ENCODE measurements at places on chromosomes 2 and 18. TPM values are rescaled to one million over a fixed set of nuclear protein-coding genes. Genes with fewer than 3 reads are reported as not detected.

SH3RF3 gene
- total RNA-seq: 37.4 TPM

- H3K36me3 ChIP-seq: no peaks in the 10 kb centered on the region
- peaks cover 68% of the 10 kb centered on the region for H3K4me1 ChIP-seq
- no peak for DNase-seq
- H3K4me3 ChIP-seq: no peak overlapping the region
- H3K27ac ChIP-seq: no peak overlapping the region
- H3K27me3 ChIP-seq: no peaks in the 10 kb centered on the region
These were observed 133.6 kb downstream of the PRPF40A start for GRCh38 chr2:152583512-152584229.

GRCh38 chr2:146209842-146210275 lies 1635.0 kb upstream of the ACVR2A start:
- DNase-seq: no peak
- H3K27ac ChIP-seq: no peak overlapping the region
- H3K4me1 ChIP-seq: no peaks in the 10 kb centered on the region
- H3K27me3 ChIP-seq: no peaks in the 10 kb centered on the region
- H3K36me3 ChIP-seq: no peaks in the 10 kb centered on the region
- no peak overlapping the region for H3K4me3 ChIP-seq

TIMM21 gene
- total RNA-seq: 14.5 TPM

C1QL2 gene
- total RNA-seq: not detected

DNA sequence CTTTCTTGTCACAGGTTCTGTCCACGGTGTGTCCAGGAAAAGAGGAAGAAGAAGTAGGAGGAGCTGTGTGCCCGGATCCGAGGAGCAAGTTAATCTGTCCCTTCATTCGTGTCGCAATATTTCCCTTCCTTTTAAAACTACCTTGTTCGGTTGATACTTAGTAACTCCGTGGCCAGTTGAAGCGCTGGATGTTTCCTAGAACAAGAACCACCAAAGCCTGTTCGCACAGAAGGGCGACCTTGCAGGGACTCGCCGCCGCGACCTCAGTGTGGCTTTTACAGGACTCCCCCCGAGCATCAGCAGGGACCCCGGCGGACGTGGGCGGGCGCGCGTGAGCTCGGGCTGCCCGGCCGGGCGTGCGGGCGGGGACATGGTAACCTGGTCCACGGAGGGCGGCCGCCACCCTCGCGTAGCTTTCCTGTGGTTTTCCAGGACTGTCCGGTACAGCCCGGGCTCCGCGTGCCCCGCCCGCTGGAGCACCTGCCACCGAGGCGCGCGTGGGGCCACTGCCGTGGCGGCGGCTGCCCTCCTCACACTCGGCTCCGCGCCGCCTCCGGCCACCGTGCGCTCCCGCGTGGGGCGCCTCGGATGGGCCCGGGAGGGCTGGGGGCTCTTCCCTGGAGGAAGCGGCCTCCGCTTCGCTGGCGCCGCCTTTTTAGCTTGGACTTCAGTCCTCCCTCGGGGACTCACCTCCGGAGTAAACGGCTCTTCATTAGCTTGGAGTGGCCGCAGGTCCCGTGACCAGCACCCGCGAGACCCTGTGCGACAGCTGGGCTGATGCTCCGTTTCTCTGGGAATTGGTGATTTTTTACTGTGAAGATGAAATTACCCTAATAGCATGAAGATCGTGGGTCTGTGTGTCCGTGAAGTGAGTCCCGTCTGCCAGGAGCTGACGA lies 9.2 kb upstream of the D2HGDH start:
- DNase-seq: no peak
- peaks cover 30% of the 10 kb centered on the region for H3K36me3 ChIP-seq
- no peaks in the 10 kb centered on the region for H3K27me3 ChIP-seq
- no peak overlapping the region for H3K27ac ChIP-seq
- no peaks in the 10 kb centered on the region for H3K4me1 ChIP-seq

- no peak overlapping the region for H3K27ac ChIP-seq
- H3K27me3 ChIP-seq: no peaks in the 10 kb centered on the region
- H3K36me3 ChIP-seq: no peaks in the 10 kb centered on the region
These were observed 95.7 kb upstream of the LINC00305 start for GRCh38 chr18:64244571-64244970.

GRCh38 chr2:175143678-175144077 lies 24.3 kb downstream of the ATF2 start:
- H3K4me1 ChIP-seq: peaks cover 16% of the 10 kb centered on the region
- DNase-seq: no peak
- no peaks in the 10 kb centered on the region for H3K27me3 ChIP-seq

CYP27C1 gene
- total RNA-seq: not detected

DNA sequence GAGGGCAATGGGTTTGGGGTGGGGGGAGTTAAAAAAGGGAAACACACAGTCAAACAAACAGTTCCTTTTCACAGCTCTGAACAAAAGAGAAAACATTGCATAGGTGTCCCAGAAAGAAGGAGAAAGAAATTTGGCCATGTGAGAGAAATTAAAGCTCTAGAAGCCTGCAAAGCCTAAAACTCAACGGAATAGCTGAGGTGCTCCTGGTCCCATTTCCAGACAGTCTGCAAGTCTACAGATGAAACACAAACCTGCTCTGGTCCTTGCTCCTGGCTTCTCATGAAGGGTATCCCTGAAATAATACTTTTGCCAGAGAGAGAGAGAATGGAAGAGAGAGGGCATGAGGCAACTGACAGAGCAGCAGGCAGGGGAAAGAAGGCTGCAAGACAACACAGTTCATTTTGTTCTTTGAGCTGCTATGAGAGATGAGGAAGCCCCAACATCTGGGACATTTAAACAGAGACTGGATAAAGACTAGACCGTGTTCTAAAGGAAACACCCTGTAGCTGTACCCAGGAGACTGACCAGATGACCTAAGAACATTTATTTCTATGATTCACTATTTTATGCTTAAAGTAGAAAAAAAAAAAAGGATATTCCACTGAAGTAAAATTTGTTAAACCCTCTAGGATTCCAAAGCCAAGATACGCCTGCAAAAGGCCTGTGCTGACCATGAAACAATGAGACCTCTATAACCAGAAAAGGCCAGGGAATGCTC lies 57.3 kb upstream of the CYP26B1 start:
- no peak overlapping the region for H3K27ac ChIP-seq
- no peaks in the 10 kb centered on the region for H3K36me3 ChIP-seq
- peaks cover 6% of the 10 kb centered on the region for H3K4me1 ChIP-seq
- H3K4me3 ChIP-seq: no peak overlapping the region

DNA sequence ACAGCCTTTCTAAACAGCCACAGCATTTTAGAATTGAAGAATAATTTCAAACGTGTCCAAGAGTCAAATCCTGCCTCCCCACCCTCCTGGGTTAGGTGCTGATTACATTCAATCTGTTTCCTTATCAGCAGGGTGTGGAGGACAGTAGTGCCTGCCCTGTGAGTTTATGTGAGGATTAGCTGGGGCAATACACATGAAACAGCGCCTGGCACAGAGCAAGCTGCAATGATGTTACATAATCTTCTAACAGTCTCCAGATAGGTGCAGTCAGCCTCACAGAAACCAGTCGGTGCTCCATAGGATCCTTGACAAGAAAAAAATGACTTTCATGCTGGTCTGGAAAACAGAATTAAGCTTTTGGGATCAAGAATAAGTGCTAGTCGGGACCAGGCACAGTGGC lies 91.7 kb upstream of the ITGA6 start:
- DNase-seq: no peak
- no peaks in the 10 kb centered on the region for H3K27me3 ChIP-seq
- no peaks in the 10 kb centered on the region for H3K4me1 ChIP-seq
- H3K27ac ChIP-seq: no peak overlapping the region

CELF4 gene
- total RNA-seq: not detected

GRCh38 chr2:185608799-185609198 lies 129.8 kb upstream of the FSIP2 start:
- H3K27ac ChIP-seq: no peak overlapping the region
- no peaks in the 10 kb centered on the region for H3K27me3 ChIP-seq
- no peaks in the 10 kb centered on the region for H3K36me3 ChIP-seq
- no peak for DNase-seq
- no peak overlapping the region for H3K4me3 ChIP-seq
- H3K4me1 ChIP-seq: no peaks in the 10 kb centered on the region

GRCh38 chr18:35491700-35492077 lies 6.1 kb downstream of the INO80C start:
- DNase-seq: no peak
- no peaks in the 10 kb centered on the region for H3K36me3 ChIP-seq
- peaks cover 7% of the 10 kb centered on the region for H3K4me1 ChIP-seq
- H3K4me3 ChIP-seq: no peak overlapping the region
- H3K27ac ChIP-seq: no peak overlapping the region

- H3K27ac ChIP-seq: peak overlapping the region; percentile 4
- peaks cover 31% of the 10 kb centered on the region for H3K4me1 ChIP-seq
- no peaks in the 10 kb centered on the region for H3K27me3 ChIP-seq
- H3K36me3 ChIP-seq: no peaks in the 10 kb centered on the region
These were observed 11.0 kb downstream of the PLA2R1 start for GRCh38 chr2:160051371-160051800.

DNA sequence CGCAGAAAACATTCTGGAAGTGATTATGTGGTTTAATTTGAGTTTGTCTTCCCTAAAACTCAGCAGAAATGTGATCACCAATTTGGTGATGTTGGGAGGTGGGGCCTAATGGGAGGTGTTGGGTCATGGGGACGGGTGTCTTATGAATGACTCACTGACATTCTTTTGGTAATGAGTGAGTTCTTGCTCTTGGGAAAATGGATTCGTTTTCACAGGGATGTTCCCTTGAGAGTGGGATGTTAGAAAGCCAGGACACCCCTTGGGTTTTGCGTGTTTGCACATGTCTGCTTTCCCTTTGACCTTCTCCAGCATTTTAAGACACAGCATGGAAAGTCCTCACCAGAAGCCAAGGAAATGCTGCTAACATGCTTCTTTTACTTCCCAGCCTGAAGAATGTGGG lies 321.5 kb upstream of the NT5C1B start:
- H3K4me1 ChIP-seq: no peaks in the 10 kb centered on the region
- no peak overlapping the region for H3K27ac ChIP-seq
- H3K4me3 ChIP-seq: no peak overlapping the region
- no peak for DNase-seq
- H3K27me3 ChIP-seq: no peaks in the 10 kb centered on the region

GRCh38 chr2:70994009-70994698 lies 519 bp downstream of the TEX261 start:
- no peaks in the 10 kb centered on the region for H3K27me3 ChIP-seq
- peaks cover 16% of the 10 kb centered on the region for H3K36me3 ChIP-seq
- peaks cover 35% of the 10 kb centered on the region for H3K4me1 ChIP-seq
- DNase-seq: no peak
- peak overlapping the region; percentile 80 for H3K27ac ChIP-seq

C2orf81 gene
- 1.9 TPM for total RNA-seq

GRCh38 chr2:61714210-61714609 lies 139.7 kb downstream of the FAM161A start:
- H3K4me1 ChIP-seq: no peaks in the 10 kb centered on the region
- no peak for DNase-seq
- no peak overlapping the region for H3K4me3 ChIP-seq
- no peak overlapping the region for H3K27ac ChIP-seq
- no peaks in the 10 kb centered on the region for H3K27me3 ChIP-seq
- H3K36me3 ChIP-seq: no peaks in the 10 kb centered on the region

DNA sequence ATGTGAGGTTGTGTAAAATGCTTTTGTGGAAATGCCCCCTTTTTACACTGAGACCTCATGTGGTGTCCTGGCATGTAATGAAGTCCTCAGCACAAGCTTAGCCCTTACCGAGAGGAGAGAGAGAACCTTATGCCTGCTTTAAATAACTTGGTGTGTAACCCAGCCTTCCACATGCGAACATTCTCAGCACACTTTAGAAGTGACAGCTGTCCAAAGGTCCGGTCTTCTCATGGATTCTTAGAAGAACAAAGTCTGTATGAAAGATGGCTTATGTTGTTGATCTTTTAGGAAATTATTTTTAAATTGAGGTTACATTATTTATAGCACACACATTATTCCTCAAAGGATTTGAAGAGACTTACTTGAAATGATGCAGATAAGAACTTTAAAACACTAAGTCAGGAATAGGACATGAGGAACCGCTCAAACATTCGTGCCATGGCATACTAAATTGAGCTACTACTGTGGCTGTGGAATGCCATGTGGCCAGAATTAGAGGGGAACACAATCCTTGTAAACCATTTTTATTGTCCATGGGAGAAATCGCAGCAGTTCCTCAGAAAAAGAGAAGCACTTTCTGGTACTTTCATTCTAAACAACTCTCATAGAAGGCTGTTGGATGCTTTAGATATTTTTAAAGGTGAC lies 79.6 kb downstream of the WDSUB1 start:
- no peak overlapping the region for H3K4me3 ChIP-seq
- no peaks in the 10 kb centered on the region for H3K27me3 ChIP-seq
- peak overlapping the region; percentile 9 for H3K27ac ChIP-seq
- no peak for DNase-seq
- no peaks in the 10 kb centered on the region for H3K36me3 ChIP-seq

MC2R gene
- total RNA-seq: not detected

DNA sequence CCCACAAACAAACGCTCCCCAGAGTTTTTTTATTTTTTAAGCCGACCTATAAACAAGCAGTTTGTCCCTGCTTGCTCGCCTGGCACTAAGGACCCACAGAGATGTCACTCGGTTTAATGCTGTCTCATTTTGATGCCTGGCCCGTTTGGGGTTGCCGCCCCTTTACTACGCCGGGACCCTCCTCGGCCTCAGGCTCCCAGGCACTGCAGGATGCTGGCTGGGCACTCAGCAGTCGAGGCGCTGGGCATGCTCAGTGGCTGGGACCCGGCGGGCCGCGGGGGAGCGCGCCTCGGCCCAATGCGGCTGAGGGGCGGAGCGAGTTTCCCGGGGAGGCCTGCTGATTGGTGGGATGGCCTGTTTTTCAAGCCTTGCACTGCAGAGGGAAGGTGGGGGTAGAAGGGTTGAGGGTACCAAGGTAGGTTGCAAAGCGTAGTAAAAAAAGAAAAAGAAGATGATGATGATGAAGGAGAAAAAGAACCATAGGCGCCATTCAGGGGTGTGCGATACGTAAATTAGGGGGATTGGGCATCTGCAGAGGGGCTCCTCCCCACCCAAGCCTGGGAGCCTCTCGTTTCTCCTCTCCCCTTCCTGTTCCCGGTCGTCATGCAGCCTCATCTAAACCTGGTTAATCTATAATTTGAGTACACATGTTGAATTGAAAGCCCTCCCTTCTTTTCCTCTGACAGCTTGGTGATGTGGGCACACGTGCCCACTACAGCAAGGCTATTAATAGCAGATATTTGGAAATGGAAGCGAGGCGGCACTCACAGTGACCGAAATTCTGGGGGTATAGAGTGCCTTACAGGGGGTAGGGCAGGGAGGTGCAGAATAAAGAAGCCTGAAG lies 1.5 kb upstream of the IRS1 start:
- peak; percentile 41 for DNase-seq
- H3K4me1 ChIP-seq: peaks cover 28% of the 10 kb centered on the region
- no peaks in the 10 kb centered on the region for H3K36me3 ChIP-seq
- H3K27ac ChIP-seq: peak overlapping the region; percentile 90

DNA sequence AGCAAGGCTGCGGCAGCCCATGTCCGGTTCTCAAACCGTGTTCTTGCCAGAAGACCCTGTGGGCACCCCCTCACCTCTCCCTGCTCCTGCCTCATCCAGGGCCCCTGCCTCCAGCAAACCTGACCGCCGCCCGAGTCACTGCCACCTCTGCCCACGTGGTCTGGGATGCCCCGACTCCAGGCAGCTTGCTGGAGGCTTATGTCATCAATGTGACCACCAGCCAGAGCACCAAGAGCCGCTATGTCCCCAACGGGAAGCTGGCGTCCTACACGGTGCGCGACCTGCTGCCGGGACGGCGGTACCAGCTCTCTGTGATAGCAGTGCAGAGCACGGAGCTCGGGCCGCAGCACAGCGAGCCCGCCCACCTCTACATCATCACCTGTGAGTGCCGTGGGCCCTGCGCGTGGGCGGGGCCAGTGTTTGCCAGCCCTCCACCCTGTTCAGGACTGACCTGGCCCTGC lies 32.2 kb downstream of the MTERF4 start:
- no peak overlapping the region for H3K27ac ChIP-seq
- H3K36me3 ChIP-seq: peaks cover 79% of the 10 kb centered on the region
- H3K4me1 ChIP-seq: no peaks in the 10 kb centered on the region
- H3K27me3 ChIP-seq: no peaks in the 10 kb centered on the region
- H3K4me3 ChIP-seq: no peak overlapping the region

ALPI gene
- not detected for total RNA-seq
